ENCODE measurements at places on chromosomes 11 and 22.

DNA sequence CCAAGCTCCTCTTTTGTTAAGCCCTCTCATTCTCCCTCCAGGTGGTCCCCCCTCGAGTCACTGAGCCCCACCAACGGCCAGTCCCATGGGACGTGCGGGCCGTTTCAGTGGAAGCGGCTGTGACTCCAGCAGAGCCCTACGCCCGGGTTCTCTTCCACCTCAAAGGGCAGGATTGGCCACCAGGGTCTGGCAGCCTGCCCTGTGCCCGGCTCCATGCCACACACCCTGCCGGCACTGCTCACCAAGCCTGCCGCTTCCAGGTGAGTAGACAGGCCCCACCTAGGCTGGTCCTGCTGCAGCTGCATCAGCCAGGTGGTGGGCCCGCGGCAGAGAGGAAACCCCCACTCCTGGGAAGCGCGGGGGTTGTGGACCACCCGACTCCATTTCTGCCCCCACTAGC, 3.3 kb downstream of the TMEM132A start:
- DNase-seq = no peak

GRCh38 chr22:35172442-35172841, 84.9 kb upstream of the HMGXB4 start:
- DNase-seq = no peak

DNA sequence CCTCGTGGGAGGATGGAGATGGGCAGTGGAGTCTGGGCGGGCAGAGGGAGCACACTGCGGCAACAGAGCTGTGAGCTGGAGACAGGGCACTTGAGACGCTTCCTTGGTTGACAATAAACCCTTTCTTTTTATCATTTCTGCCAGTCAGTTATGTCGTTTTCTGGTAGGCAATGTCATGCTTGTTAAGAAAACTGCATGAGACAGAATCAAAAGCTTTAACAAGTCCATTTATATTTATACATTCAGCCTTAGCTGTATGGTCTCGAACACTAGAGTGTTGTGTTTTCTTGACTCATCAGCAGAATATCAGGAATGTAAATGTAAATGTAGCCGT, 31.9 kb downstream of the PPFIA1 start:
- DNase-seq = no peak

- no peak for DNase-seq
These were observed 29.0 kb upstream of the NAP1L4 start for GRCh38 chr11:3021125-3021524.

DNA sequence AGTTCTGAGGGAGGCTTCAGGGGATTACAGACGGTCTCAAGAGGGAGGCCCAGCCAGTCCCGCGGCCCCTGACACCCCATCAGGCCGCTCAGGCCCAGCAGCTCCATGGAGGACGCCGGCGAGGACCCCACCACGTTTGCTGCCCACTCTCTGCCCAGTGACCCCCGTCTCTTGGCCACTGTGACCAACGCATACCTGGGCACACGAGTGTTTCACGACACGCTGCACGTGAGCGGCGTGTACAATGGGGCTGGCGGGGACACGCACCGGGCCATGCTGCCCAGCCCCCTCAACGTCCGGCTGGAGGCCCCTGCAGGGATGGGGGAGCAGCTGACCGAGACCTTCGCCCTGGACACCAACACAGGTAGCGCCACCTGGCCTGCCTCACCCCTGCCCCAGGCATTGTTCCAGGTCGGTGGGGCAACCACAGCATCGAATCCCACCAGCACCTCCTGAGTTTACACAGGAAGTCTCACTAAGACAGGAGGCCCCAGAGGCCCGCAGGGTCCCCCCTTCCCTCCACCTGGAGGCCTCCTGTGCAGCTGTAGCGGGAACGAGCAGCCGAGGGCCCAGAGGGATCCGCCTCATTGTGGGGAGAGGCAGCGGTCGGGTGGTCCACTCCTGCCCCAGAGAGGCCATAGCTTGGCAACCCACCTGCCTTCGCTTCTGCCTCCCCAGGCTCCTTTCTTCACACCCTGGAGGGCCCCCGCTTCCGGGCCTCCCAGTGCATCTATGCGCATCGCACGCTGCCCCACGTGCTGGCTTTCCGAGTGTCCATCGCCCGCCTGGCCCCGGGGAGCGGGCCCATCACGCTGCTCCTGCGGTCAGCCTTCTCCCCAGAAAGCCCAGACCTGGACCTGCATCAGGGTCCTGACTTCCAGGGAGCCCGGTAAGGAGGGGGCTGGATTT, 1.0 kb downstream of the PGGHG start:
- DNase-seq = no peak

DNA sequence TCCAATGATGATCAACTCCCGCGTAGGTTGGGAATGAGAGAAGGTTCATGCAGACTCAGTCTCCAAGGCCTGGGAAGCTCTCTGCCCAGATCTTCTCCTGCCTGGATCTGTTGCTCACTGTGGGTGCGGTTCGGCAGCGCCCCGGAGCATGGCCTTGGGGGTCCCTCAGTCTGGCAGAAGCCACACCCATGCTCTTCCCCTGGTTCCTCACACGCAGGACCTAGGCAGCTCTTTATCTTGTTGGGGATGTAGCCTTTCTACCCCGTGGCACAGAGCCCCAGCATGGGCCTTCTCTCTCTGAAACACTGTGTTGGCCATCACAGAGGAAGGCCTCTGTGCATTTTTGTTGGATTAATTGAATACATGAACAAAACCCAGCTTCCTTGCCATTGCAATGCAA, 1461.6 kb downstream of the BRD1 start:
- DNase-seq = no peak

DNA sequence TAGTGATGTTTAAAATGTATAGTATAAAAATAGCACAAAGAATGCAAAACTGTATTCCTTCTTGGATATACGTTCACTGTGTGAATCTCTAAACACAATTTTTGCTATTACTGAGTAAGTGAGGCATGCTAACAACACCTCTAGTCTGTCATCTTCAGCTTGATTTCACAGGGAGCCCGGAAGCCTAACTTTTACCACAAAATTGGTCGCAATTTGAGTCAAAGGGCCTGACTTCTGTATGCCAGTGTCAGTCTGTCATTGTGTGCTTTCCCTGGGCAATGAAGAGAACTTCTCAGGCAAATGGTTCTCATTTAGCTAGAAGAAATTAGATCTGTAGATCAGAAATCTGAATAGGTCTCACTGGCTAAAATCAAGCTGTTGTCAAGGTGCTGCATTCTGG, 1059.5 kb downstream of the FAM181B start:
- no peak for DNase-seq

DNA sequence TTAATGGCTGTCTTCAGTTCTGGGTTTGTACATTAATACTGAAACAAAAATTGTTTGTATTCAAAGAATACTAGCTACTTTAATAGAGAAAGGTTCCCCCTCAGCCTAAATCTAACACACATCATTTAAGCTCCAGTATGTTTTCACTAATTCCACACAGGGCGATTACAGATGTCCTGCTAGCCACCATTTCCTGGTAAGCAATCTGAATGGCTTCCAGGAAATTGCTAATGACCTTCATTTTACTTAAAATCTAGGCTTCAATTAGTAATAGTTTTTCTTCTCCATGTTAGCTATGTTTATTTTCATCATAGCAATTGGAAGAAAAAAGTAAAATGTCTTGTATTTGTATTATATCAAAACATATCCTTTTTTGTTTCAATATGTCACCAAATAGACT, 132.8 kb downstream of the SOX6 start:
- no peak for DNase-seq

DNA sequence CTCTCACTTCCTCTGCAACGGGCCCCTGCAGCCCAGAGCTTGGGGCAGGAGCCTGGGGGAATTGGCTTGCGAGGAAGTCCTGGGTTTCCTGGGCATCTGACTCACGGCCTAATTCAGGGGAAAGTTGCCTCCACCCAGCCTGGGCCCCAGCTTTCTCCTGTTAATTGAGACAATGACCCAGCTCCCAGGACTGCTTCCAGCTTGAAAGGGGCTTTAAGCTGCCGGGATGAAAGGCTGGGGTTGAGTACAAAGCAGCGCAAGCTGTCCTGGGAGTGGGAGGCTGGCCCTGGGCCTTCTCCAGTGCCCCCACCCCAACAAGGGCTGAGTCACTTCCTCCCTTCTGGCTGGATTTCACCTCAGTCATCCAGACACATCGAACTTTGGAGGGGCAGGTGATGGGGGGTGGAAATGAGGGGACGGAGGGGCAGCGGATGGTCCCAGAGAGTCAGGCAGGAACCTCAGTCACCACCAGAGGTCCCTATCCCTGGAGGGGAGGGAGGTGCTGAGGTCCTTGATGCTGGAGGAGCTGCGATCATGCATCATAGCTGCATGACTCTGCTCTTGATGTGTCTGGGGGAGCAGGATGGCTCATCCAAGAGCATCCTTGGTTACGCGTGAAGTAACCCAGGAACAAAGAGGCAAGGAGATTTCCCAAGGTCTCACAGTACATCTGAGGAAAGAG, 30.1 kb upstream of the OAF start:
- no peak for DNase-seq
